HS-5 (cell line): ENCODE measurements at places on chromosomes 4 and X.

DNA sequence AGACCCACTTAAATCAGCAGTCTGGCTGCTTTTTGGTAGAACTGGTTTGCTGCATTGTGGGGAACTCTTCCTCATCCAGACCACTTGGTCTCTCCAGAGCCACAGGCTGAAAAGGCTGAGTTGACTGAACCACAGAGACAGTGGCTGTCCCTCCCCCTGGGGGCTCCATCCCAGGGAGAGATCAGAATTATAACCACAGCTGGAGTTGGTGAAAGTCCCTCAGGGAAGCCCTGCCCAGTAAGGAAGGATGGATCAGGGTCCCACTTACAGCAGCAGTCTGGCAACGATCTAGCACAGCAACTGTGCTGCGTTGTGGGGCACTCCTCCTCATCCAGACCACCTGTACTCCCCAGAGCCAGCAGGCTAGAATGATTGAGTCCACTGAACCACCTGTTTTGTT is 212.7 kb downstream of the SOX3 start:
- no peak for DNase-seq

GRCh38 chr4:86965019-86965976 is 30.5 kb downstream of the AFF1 start:
- no peak for DNase-seq

GRCh38 chr4:151745481-151746231 is 15.2 kb downstream of the GATB start:
- no peak for DNase-seq

- DNase-seq, result no peak
Observed at GRCh38 chrX:115571712-115572111, 10.7 kb downstream of the PLS3 start.

- DNase-seq, result no peak
Observed at GRCh38 chr4:128544272-128544671, 256.7 kb upstream of the PGRMC2 start.

DNA sequence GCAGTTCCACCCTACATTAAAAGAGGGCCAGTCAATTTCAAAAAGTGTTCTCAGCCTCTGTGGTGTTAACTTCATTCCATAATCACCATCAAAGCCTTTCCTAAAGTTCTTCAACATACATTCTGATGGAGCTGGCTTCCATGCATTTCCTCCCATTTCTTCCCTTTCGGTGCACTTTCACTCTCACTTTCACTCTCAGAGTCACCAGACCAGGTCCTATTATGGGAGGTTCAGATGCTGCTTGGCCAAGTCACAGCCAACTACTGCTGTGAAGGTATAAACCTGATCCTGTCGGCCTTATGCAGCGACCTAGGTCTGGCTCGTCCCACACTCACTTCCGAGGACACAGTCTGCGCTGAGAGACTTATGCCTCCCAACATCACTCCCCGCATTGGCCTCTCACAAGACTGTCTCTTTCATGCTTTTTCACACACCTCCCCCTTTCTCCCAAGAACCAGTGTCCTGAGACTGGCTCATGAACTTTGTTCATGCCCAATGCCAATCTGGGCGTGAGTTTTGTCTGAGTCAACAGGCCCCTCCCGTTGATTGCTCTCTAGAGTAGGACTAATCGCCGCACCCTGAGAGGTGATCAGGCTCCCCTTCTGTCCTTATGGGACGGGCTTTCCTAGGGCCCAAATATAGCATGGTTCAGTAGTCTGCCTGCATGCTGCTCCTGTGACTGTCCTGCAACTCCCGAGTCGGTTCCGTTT is 60.8 kb upstream of the XAGE1B start:
- no peak for DNase-seq

DNA sequence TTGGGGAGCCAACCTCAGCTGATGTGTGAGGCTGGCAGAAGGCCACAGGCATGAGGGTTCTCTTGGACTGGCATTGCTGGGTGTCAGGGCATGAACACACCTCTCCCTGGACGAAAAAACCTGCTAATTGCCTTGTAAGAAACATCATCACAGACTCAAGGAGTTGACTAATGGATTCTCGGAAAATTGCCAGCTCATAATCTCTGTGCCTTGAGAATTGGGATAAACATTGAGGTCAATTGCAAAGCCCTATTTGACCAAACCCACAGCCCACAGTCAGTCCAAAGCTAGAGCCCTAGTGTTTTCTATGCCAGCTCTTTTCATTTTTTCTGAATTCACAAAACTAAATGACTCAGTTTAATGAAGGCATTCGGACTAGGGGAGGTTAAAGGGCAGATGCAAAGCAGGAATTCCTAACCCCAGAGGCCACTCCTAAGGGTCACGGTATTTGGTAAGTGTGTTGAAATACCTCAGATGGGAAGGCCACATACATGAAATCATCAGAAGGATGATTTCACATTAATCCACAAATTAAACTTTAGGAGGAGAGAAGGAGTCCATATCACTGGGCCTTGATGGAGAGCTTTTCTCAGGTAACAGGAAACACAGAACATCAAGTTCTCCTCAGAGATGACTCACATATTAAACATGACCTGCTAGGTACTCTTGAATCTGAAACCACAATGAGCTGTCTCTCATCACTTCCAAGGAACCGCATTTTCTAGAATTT is 39.0 kb upstream of the RASL11B start:
- DNase-seq, result peak; percentile 16

GRCh38 chrX:19912-20571 is 261.1 kb upstream of the PLCXD1 start:
- DNase-seq, result no peak

GRCh38 chr4:22129454-22130029 is 181.0 kb upstream of the KCNIP4 start:
- DNase-seq, result no peak

DNA sequence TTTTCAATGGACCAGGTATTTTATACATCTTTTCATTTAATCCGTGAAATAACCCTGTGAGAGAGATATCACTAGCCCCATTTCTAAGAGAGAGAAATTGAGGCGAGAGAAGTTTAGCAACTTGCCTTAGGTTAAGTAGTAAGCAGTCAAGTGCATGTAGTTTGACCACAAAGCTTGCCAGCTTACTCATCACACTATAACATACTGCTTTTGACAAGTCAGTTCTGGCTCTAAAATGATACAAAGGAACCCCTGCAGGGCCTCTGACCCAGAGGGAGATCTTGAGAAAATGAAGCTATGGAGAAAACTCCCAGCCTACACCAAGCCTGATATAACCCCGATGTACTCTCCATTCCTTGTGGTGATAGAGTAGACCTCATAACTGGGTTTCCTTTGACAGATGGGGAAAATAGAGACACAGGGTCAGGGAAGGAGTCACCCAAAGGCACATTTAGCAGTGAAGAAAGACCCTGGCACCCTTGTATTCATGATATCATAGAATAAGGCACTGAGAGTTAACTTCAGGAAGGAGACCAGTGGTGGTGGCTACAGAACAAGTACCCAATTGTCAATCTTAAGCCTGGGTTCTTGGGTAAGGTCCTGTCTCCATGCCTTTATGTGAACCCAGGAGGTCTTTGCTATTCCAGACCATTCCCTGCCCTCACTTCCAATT is 60.2 kb upstream of the MSN start:
- no peak for DNase-seq

DNA sequence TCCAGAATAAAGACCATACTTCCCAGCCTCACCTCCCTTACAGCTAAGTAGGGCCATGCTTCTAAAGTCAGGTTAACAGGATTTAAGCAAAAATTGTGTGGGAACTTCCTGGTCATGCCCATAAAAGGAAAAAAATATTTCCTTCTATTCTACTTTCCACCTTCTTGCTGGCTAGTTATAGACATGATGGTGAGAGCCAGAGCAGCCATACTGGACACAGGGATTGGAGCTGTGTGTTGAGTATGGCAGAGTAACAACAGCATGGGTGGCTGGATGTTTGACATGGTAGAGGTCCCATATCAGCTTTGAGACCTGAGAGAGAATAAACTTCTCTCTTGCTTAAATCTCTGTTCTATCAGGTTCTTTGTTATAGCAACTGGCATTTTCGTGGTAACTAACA is 15.1 kb upstream of the CBR4 start:
- DNase-seq, result no peak

DNA sequence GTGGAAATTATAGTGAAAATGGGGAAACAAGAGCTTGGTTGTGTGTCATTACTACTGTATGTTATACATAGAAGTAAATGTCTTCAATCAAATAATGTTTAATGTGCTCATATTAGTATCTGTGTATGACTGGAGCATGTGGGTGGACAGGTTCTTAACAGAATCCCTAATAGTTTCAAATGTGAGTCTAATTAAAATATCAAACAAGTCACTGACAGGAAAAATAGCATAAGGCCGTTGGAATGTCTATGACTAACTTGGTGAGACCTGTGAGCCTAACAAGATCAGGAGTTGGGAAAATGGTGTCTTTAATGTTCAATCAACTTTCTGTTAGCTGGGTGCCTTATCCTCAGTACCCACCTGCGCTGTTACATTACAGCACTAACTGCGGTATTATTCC is 6.2 kb upstream of the CXCL3 start:
- DNase-seq, result no peak

GRCh38 chrX:107831071-107831730 is 5.5 kb downstream of the MID2 start:
- DNase-seq, result no peak

- DNase-seq, result peak; percentile 10
Observed at GRCh38 chr4:89438102-89438831, 130.7 kb upstream of the GPRIN3 start.
